ENCODE measurements at places on chromosomes 1 and 21.

DNA sequence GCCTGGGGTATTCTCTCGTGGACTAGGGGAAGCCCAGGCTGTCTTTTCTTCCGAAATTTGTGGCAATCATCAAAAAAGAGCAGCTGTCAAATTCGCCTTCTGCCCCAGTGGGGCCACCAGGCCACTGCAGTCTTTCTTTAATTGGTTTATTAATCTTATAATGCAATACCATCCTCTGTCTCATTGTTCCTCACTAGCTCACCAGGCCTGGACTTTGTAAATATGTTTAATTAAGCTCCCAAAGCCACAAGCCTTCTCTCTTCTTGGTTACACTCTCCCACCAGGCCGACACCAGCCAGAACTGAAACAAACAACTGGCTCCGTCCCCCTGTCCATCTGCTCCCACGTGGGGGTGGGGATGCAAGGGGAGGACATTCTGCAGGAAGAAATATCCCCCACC lies 22.0 kb upstream of the CAMK1G start:
- no peak for DNase-seq

DNA sequence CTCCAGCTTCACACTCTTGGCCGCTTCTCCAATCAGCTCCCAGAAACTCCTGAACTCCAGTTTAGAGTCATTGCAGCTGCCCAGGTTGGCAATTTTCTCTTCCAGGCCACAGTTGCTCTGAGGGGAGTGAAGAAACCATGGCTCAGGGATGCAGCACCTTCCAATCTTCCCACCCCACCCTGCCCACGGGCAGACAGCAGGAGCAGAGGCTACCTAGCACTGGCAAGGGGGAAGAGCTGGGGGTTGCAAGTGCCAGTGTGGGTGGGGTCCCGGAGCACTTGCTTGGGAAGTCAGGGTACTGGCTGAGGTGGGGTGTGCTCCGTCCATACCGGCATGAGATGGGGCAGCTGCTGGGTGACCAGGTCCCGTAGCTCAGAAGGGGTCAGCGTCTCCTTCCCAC lies 1.2 kb downstream of the S100A14 start:
- no peak for DNase-seq

DNA sequence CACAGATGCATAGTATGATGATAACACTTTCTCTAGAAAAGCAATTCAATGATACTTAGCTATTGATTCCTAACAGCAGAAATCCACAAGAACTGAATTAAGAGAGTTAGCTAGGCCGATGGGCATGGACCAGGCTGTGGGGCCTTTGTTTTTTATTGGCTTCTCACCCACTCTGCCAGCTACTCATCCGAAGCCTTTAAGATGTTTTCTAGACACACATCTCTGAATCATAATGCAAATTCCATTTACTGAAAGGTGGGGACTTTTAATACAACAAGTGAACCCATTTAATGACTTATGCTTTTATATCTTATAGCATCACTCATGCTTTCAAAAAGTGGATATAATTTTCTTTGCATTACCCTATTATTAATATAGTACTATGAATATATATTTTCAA lies 170.2 kb downstream of the RUNX1 start:
- DNase-seq = peak; percentile 45

- no peak for DNase-seq
Observed at GRCh38 chr21:29453511-29453910, 154.8 kb downstream of the BACH1 start.

DNA sequence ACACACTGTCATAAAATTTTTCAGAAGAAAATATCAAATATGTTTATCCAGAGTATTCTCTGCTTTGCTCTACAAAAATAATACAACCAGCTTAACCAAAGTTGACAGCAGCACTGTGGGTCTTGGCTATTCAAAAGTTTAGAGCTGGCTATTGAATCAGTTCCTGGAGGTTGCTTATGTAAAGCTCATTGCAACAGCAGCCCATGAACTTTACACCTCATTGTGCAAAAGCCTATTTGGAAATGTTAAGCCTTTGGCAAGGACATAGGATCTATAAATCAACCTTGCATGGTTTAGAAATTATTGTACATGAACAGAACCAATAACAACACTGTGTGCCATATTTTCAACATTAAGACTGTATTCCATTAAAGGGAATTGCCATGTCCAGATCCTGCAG lies 714.9 kb downstream of the ADGRL2 start:
- DNase-seq = no peak

DNA sequence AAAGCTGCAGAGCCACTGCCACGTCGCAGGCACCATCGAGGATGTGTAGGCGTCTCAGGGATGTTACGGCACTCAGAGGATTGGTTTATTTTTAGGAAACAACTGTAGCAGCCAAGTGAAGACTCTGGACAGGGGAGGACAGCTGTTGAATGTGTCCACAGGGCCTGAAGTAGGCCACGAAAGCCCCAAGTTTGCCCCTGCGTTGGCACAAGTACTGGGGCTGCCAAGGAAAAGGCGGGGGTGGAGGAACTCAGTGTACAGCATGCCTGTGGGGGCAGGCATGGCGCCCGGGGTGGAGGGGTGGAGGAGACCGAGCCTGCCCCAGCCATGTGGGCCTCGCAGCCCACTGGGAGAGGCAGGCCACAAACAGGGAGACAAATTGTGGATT lies 89.7 kb downstream of the ADARB1 start:
- DNase-seq = no peak

DNA sequence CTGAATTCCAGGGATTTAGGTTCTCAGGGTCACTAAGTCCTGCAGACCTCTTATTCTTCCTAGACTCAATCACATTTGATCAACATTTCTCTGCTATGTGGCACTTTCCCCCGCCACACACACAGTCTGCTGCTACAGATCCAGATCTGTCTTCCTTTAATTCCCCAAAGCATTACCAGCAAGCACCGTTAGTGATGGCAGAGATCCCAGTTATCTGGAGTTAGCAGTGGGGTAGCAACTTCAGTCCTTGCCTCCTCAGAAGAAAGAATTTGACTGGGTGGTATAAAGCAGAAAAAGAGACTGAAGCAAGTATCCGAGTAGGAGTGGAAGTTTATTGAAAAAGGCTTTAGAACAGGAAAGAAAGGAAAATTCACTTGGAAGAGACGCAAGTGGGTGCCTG lies 100.4 kb upstream of the ETV3 start:
- no peak for DNase-seq

DNA sequence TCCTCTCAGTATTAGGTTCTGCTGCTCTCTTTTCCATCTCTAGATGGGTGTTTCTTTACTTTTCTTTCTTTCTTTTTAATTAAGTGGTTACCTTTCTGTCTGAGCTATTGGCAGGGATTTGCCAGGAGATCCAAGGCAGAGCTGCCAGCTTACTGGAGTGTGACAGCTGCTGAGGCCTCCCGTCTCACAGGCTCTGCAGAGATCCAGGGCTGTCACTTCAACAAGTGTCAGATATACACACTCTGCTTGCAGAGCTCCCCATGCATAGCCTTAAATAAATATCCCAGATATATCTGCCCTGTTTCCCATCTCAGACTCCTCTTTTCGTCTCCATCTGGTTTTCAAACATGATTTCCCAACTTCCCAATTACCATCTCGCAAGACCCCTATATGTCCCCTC lies 124.3 kb downstream of the NOS1AP start:
- no peak for DNase-seq

GRCh38 chr1:2973601-2974593 lies 47.4 kb upstream of the ACTRT2 start:
- no peak for DNase-seq

DNA sequence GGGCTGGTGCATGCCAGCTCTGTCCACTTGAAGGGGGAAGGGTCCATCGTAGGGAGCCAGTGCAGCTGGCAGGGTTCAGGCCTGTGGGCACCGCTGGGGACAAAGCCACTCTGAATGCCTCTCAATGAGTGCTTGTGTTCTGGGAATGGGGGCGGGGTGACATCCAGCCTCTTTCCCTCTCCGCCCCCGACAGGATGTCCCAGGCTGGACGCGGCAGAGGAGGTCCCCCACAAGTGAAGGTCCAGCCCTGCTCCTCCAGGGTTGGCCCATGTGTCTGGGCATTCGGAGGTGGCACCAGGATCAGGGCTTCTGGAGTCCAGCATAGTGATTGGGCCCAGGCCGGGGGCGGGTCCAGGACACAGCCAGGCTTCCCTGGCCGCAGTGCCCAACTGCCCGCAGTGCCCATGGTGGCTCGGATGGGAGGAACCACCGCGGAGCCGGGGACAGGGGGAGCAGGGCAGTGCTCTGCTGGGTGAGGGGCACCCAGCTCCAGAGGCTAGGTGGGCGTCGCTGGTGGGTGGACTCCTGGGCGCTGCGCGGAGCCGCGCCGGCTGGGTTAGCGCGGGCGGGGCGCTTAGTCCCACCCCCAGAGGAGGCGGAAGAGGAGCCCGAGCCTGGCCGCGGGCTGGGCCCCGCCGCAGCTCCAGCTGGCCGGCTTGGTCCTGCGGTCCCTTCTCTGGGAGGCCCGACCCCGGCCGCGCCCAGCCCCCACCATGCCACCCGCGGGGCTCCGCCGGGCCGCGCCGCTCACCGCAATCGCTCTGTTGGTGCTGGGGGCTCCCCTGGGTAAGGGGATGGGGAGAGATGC lies at the start of gene SHISA4:
TSS of gene SHISA4 (plus strand) at position 617 of the 808 bp plus-strand sequence. CDS start at position 714, 97 bp downstream.
- DNase-seq = peak; percentile 69

DNA sequence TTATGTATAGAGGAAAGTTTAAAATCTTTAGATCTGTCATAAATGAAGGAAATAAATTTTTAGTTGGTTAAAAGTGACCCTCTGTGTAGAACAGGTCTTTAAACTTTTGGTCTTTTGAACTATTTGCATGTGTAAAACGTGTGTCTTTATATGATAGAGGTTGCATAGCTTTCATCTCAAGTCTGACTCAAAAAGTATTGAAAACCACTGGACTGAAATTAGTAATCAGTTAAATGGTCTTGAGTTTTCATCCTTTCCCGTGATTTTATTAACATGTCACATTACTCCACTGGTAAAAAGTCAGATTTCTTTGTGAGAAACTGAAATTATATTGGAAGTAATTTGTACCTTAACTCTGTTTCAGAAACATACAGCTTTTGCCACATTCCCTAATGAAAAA lies 1.8 kb downstream of the RNPC3 start:
- no peak for DNase-seq

GRCh38 chr1:50349242-50349565 lies 74.0 kb downstream of the DMRTA2 start:
- no peak for DNase-seq

GRCh38 chr1:52156460-52156859 lies 14.6 kb downstream of the ZFYVE9 start:
- no peak for DNase-seq

DNA sequence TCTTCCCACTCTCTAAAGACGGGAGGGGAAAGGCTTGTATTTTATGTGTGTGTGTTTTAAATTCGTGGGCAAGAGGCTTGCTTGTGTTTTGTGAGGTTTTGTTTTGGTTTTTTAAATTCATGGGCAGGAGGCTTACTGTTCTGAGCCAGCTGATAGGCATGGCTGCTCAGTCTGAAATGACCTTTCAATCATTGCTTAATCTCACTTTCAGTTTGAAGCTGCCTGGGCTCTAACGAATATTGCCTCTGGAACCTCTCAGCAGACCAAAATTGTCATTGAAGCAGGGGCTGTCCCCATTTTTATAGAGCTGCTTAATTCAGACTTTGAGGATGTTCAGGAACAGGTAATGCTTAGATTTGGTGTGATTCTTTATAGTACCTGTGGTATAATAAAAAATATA lies 20.3 kb upstream of the TXLNA start:
- DNase-seq = no peak

DNA sequence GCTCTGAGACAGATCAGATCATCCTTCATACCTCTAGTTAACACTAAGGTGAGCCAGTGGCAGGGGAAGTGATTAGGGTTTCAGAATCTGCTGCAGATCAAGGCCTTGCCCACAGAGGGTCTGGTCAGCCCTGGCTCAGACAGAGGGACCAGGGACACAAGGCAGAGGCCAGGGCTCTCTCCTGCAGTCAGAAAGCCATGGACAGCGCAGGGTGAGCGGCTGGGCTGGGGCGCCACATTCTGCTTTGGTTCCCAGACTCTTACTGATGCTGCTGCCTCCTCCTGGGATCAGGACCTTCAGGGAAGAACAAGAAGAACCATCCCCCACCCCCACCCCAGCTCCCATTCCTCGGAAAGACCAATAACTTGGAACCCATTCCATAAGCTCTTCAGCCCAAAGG lies 43.1 kb downstream of the GPR161 start:
- DNase-seq = no peak

DNA sequence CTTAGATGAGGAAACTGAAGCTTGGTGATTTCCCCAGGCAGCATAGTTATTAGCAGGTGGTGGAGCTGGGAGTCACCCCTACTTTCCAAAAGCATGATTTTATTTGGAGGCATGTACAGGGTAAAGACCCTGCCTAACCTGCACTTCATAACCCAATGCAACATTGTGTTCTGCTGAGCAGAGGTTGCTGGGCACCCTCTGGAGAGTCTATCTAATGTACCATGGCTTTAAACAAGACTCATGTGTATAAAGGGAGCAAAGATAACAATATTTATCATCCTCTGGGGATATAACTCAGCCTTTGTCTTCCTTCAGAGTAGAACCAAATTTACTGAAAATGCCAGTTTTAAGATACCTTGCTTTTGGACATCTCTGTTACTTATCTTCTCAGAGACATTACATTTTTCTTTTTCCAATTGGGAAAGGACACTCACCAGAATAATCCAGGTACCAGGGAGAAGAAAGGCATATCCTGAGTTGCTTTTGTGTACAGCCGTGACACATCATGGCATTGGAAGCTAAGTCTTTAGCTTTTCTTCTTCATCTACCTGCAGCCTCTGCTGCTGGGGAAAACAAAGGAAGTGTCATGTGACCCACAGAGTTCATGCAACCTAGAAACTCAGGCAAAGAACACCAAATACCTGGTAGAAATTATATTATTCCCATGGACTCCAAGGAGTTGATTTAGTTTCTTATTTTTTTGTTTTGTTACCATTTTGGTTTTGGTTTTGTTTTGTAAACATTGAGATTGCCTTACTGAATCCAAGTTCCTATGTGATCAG lies 39.6 kb downstream of the ELAVL4 start:
- no peak for DNase-seq

- DNase-seq = no peak
Observed at GRCh38 chr1:246343251-246343650, 163.8 kb downstream of the SMYD3 start.

- DNase-seq = no peak
Observed at GRCh38 chr1:67563684-67564083, 121.3 kb upstream of the GADD45A start.

GRCh38 chr1:156070548-156070947 lies 9.6 kb downstream of the RAB25 start:
- no peak for DNase-seq

DNA sequence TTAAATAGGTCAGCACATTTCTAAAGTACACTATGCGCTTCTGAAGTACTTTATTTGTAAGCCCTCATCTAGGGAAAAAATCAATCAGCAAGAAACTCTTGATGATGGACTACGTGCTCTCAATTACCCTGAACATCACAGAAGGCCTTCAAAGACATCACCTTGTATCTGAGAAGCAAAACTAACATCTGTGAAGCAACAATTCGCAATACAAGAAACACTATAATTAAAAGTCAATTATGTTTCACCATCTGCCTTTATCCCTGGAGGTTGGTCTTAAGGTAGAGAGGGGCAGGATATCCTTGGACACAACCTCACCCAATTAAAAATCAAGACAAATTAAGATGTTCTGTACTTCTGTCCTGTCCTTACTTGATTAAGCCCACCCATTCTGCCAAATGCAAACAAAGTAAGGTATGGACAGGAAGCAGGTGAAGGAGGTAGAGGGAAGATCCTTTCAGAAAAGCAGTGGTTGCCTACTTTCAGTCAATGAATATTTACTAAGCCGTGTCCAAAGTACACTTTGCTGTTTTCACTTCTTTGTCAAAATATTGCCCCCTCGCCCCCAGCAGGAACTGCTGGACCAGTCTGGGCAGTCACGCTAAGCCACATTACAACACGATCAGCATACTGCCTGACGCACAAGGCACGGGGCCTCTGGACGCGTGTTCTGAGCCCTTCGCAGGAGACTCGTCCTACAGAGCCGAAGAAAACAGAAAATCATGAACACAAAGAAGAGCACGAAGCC lies 887 bp downstream of the SLC19A2 start:
- peak; percentile 72 for DNase-seq
